ENCODE measurements at places on chromosomes 3 and 15.

DNA sequence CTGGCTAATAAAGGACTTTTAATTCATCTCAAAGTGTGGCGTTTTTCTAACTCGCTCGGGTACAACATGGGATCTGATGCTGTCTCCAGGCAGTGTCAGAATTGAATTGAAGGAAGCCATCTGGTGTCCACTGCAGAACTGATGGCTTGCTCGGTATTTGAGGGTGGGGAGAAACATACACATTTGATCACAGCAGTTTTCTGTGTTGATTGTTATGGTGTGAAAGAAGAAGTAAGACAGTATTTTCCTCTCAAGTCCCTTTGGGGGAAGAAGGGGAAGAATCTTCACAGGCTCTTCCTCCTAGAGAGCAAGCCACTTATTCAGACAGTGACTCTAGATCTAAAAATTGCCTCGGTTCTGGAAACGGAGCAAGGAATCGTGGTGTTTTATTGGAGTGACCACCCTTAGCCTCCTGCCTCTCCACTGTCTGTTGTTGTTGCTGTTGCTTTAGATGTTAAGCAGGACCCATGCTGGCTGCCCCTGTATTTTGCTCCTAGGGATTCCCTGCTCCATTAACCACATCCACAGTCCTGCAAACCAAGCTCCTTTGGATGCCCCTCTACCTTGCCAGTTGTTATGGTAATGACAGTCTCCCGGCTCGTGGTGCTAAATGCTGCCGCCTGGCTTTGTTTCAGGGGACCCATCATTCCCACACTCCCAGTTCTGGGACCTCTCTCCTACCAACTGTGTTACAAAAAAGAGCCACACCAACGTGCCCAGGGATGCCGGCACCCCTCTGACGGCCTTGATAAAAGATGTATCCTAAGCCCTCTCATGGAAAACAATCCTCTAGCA lies 15.3 kb upstream of the MCCC1 start:
- DNase-seq = no peak

GRCh38 chr3:196968233-196969133 lies at the start of gene PIGZ:
Gene PIGZ (minus strand): TSS chr3:196968833. CDS start chr3:196952031, 16,802 bp downstream.
- DNase-seq = no peak

DNA sequence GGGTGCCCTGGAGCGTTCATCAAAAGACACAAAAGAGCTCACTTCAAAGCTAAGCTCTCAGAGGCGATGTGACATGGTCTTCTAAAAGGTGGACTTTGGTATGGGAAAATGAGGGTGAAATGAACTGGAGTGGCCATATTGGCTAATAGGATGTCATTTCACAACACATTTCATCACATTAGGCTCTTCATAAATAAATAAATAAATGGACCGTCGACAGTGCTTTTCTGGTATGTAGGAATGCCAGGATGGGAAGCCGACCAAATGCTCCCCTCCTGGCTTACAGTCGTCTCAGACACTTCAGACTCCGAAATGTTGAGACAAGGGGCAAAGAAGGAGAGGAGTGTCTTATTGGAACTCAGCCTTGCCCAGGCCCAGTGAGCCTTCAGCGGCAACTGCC lies 383.0 kb downstream of the NTRK3 start:
- no peak for DNase-seq

DNA sequence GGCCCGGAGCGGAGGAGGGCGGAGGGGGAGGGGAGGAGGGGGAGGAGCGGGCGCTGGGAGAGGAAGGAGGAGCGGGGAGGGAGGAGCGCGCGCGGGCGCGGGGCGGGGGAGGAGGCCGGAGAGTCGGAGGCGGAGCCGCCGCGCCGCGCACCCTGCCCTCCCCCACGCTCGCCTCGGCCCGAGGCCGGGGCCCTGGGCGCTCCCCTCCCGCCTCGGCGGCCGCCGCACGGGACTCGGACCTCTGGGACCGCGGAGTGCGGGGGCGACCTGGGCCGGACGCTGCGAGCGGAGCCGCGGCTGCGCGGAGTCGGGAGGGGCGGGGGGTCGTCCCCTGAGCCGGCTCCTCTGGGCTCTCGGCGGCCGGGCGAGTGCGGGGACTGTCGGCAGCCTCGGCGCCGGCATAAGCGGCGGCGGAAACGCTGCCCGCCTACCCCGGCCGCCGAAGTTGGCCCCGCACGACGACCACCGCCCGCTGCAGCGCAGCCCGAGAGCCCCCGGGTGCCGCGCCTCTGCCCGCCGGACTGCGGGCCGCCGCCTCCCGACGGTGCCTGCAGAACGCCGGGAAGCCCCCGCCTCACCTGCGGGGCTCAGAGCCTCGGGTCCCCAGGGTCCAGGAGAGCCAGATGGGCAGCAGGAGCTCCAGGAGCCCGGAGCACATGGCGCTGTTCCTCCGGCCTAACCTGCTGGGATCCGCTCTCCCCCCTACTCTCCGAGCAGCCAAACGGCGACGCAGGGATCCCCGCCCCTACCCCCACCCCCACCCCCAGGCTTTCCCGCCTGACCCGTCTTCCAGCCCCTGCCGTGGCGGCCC lies 406 bp upstream of the GABRB3 start:
- DNase-seq = no peak

GRCh38 chr3:46512191-46512749 lies 14.5 kb downstream of the RTP3 start:
- DNase-seq = no peak

- DNase-seq = no peak
Measured at GRCh38 chr3:129238945-129239705, 10.3 kb upstream of the COPG1 start.

DNA sequence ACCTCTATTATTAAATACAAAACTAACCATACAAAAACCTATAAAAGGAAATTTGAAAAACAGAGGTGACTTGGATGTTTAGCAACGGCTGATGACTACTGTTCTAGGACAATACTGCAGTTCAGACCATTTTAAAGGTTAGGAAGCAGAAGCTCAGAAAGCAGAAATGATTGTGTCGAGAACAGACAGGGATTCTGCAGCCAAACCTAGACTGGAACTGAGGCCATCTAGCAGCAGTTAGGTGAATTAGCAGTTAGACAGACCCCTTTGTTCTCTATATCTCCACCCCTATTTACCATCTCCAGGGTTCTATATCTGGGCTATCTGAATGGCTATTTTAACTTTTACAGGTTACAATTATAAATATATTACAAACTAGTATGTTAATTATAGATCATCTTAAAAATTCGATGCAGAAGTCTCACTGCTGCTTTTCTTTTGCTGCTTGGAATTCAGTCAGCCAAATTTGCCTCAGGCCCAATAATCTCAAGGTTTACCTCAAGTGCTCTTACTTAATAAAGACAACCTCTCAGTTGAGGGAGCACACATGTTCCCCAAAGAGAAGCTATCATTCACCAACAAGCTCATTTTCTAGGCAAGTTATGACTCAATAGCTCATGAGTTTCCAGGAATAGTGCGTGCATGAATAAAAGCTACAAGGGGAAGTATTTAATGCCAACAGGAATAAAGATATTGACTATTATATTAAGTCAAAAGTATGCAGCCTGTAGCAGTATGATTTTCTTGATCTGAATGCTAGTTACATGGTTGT lies 9.3 kb upstream of the IL1RAP start:
- no peak for DNase-seq

DNA sequence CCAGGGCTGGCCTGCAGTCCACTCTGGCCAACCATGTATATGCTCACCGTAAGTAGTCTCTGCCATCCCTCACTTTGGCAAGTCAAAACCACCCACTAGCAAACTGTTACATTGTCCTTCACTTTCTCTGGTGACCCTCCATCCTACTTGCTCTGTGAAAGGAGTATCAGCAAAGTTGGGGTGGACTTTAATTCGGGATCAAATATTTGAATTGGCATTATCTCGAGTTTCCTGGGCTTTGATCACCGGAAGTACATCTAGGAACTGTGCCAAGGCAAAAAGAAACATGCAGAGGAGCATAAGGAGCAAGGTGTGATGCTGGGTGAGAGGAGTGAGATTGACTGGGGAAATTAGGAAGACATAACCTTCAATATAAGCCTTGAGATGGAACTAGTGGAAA lies 188.9 kb upstream of the P2RY1 start:
- no peak for DNase-seq

- no peak for DNase-seq
Measured at GRCh38 chr15:34613301-34613700, 29.9 kb upstream of the GOLGA8B start.

DNA sequence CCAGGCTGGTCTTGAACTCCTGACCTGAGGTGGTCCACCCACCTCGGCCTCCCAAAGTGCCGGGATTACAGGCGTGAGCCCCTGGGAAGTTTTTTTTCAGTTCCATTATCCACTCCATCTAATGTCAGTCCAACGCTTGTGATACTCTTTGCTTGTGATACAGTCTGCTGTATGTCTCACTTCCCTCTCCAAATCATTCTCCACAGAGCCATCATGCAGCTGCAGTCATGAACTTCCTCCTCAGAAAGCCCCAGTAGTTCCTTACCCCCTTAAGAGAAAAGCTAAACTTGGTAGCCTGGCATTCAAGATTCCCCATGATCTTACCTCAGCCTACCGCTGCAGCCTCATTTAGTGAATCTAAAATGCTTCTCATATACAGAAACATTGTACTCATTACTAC lies 2.3 kb downstream of the ARPC4 start:
- DNase-seq = no peak

DNA sequence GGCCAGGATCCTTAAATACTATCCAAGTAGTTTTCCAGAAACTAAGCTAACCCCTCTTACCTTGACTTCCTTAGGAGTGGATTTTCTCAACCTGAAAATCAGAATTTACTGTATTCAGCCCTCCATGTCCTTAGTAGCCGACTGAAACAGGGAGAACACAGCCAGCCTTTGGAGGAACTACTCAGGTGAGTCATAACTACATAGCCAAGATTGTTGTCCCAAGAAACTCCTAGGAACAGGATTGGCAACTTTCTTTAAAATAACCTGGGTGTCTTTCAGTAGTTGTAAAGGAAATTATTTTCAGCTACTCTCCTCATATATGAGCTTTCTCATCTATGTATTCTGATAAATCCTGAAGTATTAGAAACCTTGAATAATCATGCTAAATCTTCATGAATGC lies 22.3 kb downstream of the FANCD2OS start:
- no peak for DNase-seq

DNA sequence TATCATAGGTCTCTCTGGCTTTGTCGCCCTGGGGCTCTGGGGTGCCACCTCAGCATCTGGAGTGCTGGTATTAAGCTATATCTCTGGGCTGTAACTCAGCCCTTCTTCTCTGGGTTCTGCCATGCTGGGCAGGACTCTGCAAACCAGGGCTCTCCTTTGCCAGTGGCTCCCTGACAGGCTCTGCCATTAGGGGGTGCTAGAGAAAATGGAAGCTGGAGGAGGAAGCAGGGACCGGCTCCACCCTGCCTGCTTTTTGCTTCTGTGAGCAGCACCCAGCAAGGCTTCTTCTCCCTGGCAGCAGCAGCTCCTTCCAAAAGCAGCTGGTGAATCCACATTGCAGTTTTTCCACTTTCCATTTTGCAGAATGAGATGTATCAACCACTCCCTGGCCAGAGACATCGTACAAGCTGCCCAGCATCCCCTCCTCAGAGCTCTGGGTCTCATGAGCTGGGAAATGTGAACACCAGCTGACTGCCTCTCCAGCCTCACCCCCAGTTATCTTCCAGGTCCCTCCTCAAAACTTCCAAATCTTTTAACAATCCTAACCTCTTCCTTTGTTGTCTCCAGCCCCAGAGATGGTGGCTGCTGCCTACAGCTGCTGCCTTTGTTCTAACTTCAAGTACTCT lies 165.0 kb downstream of the ABHD5 start:
- DNase-seq = peak; percentile 76

All from tibial artery (tissue), 4 donors.